ENCODE measurements at places on chromosomes 16 and 17.
A peak's percentile ranks its signal among the peaks of the same experiment; 100 is the strongest.

DNA sequence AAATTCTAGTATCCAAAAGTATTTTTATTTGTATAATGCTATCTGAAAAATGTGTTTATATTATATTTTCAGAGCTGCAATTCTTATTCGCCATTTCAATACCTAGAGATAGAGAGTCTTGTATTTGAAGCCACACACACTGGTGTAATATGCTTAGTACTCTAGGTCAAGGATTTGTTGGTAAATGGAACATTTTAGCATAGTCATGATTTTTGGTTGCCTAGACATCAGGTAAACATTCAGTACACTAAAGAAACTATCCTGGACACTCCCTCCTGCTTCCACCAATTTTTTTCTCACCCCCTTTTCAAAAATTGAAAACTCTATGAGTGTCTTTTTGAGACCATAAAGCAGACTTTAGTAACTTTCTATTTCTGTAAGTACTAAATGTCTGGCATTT, 20.8 kb downstream of the ABHD15 start:
- DNase-seq: no peak

DNA sequence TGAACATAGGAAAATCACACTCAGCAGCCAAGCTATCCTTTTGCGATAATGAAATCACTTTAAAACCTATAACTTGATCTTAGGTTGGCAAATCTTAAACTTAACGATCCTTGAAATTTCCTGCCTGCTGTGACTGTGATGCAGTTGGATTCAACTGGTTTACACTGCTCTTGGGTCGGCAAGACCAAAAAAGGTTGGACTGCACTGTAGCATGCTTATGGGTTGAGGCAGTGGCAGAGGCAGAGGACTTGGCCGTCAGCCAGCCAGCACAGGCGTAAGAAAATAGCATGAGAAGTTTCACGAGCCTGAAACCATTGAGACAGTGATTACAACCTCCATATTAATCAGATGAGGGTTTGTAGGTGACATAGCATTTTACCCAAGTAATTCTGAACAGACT, 21.4 kb downstream of the WSB1 start:
- no peak for DNase-seq

DNA sequence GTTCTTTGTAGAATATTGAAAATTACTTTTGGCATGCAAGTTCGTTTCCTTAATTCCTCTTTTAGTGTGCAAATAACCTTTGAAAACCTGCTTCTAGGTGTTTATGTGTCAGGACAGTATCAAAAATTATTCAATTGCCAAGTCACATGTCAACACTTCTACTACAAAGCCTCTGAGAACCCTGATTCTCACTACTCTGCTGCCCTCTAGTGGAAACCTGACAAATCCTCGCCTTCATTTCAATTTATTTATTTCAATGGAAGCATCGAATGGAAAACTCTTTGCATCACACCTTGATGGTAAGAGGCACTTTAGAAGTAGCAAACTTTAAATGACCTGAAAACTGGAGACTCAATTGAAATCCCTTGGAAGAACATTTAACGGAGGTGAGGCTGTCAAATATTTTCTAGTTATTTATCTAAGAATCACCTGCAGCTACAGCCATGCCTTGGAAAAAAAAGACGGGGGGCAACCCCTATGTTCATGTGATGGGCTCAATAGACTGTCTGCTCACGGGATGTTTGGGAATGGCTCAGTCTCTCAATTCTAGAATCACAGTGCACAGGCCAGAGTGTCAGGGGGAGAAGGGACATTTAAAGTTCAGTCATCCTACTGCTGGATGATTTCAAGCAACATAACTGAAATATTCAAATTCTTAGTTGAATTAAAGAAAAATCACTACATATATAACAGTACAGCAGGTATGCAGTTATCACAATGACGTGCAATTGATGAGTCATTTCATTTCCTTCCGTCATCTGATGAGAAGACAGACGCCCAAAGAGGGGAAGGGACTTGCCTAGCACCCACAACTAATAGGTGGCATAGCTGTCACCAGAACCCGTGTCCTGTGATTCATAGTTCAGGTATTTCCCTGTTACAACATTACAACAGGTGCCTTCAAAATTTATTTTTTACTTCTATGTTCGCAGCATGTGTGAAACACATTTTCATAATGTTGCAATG, 563.9 kb downstream of the TOX3 start:
- peak; percentile 48 for DNase-seq

DNA sequence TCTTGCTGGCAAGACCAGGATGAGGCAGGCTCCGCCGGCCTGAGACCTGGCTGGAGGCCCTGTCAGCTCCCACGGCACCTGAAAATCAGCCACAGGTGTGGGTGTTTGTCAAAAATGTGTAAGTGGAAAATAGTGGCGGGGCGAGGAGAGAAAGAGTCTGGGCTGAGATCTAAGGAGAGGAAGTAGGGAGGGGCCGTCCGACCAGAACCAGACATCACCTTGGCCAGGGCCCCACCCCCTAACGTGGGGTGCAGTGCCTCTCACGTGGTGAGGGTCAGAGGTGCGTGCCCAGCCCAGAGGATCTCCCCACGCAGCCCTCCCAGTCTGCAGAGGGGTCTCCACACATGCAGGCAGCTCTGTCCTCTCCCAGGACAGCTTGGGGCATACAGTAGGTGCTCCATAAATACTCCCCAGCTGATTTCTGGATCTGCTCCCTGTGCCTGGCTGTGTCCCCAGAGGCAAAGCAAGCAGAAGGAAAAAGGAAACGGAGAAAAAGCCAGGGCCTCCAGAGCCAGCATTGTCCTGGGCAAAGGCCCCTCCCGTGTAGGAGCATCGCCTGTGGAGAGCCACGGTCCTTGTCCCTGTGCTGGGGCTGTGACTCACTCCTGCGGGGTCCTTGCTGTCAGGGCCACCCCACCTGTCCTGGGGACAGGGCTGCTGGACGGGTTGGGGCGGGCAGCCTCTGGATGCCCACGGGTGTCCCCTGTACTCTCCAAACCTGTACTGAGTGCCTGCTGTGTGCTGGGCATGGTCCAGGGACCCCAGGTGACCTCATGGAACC, 16.7 kb downstream of the ZFPM1 start:
- no peak for DNase-seq

GRCh38 chr16:57802341-57803133, at the start of gene KIFC3:
Gene KIFC3, minus strand, starts transcription at chr16:57802491. Its CDS starts 4,248 bp downstream, at chr16:57798243.
- DNase-seq: peak; percentile 67

GRCh38 chr17:80511222-80512180, 33.1 kb upstream of the RPTOR start:
- DNase-seq: no peak

GRCh38 chr16:54720259-54720658, 210.4 kb upstream of the IRX5 start:
- no peak for DNase-seq

DNA sequence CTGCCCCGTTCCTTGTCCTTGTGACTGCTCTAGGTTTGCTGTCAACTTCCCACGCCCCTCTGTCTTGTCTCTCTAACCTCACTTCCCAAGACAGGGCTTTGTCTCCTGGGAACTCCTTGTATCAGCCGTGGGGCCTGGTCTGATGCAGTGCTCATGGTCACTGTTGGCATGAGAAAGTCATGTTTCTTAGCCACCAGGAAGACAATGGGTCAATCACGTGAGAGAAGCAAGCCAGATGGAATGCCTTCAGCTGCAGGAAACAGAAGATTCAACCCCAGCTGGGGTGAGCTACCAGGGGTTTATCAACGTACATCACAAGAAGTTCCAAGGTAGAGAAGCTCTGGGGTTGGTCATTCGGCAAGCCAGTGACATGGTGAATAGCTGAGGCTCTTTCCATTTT, 116.6 kb downstream of the IRF8 start:
- no peak for DNase-seq
